ENCODE measurements at places on chromosomes 5 and 9. TPM values are rescaled to one million over a fixed set of nuclear protein-coding genes. Genes with fewer than 3 reads are reported as not detected.

SLC12A7 gene
- 96.7 TPM for total RNA-seq

RLN2 gene
- total RNA-seq = 0.54 TPM

ZER1 gene
- 73.2 TPM for total RNA-seq

IPO11 gene
- total RNA-seq = 27.5 TPM

DPM2 gene
- total RNA-seq = 17.2 TPM

DMRTA1 gene
- under 0.01 TPM for total RNA-seq

EQTN gene
- not detected for total RNA-seq

RFESD gene
- total RNA-seq = 1.6 TPM

UIMC1 gene
- total RNA-seq = 15.3 TPM

SGCD gene
- total RNA-seq = under 0.01 TPM

LURAP1L gene
- total RNA-seq = 0.27 TPM

SVEP1 gene
- total RNA-seq = under 0.01 TPM

IFNA21 gene
- not detected for total RNA-seq

FOXI1 gene
- not detected for total RNA-seq

IL4 gene
- total RNA-seq = not detected

SLC4A9 gene
- not detected for total RNA-seq

N4BP3 gene
- 5.1 TPM for total RNA-seq

SLC1A1 gene
- total RNA-seq = not detected

PCA3 gene
- 0.54 TPM for total RNA-seq

ABLIM3 gene
- total RNA-seq = 0.27 TPM

TSLP gene
- under 0.01 TPM for total RNA-seq

Measured in hematopoietic multipotent progenitor cell (in vitro differentiated cells).